Stimulated activated CD8-positive, alpha-beta memory T cell treated with anti-CD3 and anti-CD28 coated beads, Interleukin-2, amount 100 ng/mL, for 48 hours (primary cell): ENCODE measurements at places on chromosomes 12 and 14.

DNA sequence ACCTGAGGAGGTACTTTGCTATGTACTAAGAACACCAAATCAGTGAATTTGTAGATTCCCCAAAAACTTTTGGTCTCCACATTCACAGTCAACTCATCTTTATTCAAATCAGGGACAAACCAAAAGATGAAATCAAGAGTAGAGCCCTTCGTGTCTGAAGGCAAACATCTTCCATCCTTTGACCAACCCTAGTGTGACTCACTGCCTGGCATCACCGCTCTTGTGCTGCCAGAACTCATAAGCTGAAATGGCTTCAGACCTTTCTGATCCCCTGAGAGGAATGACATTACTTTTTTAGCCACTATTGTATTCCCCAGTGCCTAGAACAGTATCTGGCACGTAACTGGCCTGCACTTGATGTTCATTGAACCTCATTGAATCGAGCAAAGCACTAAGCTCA is 50.1 kb downstream of the GOLGA5 start:
- DNase-seq: no peak

- no peak for DNase-seq
Measured at GRCh38 chr14:60789656-60790055, 55.1 kb downstream of the MNAT1 start.

DNA sequence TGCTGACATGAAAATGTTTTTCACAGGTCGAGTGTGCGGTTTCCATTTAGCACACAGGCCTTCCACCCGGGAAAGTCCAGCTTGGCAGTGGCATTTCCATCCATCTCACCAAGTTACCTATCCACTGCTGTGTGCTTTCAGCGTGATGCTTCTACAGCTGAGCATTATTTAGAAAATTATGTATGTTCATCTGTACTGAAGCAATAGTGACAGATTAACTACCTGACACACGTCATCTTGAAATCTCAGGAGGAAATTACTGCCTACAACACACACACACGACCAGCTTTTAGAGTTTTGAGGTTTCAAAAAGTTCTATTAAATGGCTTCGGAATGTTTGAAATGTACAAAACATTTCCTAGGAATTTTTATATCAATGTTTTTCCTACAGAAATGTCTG is 39.4 kb downstream of the IFNG-AS1 start:
- DNase-seq: no peak

GRCh38 chr12:21054334-21054733 is 76.7 kb upstream of the SLCO1B1 start:
- DNase-seq: no peak

- DNase-seq: no peak
Measured at GRCh38 chr14:55062517-55063351, 11.3 kb downstream of the MAPK1IP1L start.

DNA sequence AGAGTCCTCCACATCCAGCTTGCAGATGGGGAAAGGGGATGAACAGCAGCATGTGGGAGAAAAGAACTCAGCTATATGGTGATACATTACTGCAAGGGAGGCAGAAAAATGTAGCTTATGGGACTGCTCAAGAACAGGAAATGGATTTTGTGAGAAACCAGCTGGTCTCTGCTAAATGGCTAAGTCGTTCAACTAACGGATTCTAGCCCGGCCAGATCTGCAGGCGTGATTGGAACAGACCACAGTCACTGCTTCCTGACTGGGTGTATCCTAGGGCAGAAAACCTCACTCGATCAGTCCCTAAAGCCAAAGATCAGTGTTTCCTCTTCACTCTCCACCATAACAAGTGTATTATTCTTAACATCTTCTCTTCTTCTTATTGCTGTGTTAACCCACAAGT is 8.1 kb upstream of the PTGDR start:
- no peak for DNase-seq

DNA sequence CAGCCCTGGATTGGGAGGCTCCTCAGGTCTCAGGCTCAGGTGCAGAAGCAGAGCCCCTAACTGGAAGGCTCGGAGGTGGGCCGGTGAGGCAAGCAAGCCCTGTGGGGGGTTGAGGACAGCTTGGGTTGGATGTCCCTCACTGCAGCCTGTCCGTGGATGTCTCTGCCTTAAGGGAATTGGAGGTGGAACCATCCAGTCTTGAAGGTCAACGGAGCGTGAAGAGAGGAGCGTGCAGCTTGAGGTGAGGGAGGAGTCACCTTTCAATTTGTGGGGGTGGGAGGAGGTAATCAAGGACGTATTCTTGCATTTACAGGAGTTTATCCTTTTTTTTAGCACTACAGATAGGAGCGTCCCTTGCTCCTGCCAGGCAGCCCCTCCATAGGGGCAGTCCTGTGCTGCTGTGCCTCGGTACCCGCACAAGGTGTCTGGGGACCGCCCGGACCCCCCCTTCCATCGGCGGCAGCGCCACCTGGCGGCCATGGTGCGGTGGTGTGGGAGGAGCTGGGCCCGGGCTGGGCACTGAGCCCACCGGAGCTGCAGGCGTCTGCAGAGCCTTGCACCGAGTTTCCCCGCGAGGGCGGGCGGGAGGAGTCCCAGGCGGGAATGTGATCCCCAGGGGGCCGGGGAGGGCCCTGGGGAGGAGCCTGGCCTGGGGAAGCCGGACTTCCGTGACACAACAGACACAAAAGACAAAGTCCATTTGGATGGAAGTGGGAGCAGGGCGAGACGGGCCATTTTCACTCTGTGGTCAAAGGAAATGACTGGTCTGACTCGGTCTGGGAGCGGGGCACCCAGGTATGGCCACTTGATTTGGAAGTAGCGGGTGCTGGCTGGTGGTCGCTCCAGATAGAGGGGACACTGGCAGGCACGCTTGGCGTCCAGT is 864 bp downstream of the DNAJC22 start:
- peak; percentile 67 for DNase-seq

- DNase-seq: no peak
Measured at GRCh38 chr12:42968426-42968825, 378.9 kb upstream of the PRICKLE1 start.

GRCh38 chr14:20905676-20906075 is 14.5 kb downstream of the RNASE3 start:
- no peak for DNase-seq

DNA sequence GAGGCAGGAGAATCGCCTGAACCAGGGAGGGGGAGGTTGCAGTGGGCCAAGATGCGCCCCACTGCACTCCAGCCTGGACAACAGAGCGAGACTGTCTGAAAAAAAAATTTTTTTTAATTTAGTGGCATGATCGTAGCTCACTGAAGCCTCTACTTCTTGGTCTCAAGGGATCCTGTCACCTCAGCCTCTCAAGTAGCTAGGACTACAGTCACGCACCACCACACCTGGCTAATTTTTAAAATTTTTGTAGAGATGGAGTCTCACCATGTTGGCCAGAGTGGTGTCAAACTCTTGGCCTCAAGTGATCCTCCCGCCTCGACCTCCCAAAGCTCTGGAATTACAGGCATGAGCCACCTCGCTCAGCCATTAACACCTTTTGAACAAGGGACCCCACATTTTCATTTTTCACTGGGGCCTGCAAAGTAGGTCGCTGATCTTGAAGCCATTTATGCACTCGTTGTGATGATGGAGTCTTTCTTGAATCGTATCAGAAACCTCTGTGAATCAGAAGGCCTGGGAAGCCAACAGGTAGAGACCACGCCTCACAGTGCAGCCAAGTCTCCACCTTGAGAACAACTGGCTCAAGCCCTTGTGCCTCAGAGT is 5.9 kb downstream of the HCAR1 start:
- DNase-seq: no peak

GRCh38 chr12:128920468-128920867 is 67.2 kb downstream of the GLT1D1 start:
- no peak for DNase-seq

- DNase-seq: no peak
Measured at GRCh38 chr14:64581363-64581762, 31.6 kb downstream of the PPP1R36 start.

GRCh38 chr12:118290130-118290529 is 82.6 kb downstream of the TAOK3 start:
- no peak for DNase-seq

- DNase-seq: no peak
Measured at GRCh38 chr14:76516884-76517283, 140.9 kb downstream of the ESRRB start.

DNA sequence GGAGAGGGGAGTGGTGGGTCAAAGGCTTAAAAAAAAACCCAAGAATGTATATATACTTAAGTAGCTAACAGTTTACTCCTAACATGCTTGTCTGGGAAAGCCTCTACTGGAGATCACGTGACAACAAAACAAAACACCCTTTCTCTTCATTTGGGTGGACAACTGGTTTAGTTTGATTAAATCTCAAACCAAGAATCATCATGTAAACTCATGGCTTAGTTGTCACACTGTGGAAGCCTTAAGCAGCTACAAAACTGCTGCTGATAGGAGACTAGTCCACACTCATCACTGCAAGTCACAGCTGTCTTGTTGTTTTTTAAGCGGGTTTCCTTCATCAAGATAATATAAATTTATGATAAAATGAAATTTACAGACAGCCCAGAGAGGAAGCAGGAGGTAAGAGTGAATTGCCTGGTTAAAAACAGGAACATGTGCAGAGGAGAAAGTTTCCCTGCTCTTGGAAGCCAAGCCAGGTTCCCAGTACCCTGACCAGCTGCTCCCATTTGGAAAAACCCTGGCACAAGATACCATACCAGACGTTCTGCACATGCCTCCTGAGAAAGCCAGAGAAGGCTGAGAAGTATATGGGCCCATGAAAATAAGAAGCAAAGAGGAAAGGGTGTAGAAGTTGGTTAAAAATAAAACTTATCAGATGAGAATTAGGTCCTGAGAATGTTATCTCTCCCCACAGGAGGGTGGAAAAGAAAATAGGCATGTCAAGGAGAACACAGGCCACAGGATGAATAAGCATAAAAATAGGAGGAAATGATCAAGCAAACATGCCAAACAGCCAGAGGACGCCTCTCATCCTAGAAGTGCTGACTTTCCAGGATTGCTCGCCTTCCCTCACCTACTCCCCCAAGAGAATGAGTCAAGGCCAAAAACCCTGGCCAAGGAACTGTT is 34.0 kb downstream of the EGLN3 start:
- DNase-seq: no peak

- DNase-seq: no peak
Measured at GRCh38 chr12:108315486-108316105, 23.5 kb downstream of the CMKLR1 start.

DNA sequence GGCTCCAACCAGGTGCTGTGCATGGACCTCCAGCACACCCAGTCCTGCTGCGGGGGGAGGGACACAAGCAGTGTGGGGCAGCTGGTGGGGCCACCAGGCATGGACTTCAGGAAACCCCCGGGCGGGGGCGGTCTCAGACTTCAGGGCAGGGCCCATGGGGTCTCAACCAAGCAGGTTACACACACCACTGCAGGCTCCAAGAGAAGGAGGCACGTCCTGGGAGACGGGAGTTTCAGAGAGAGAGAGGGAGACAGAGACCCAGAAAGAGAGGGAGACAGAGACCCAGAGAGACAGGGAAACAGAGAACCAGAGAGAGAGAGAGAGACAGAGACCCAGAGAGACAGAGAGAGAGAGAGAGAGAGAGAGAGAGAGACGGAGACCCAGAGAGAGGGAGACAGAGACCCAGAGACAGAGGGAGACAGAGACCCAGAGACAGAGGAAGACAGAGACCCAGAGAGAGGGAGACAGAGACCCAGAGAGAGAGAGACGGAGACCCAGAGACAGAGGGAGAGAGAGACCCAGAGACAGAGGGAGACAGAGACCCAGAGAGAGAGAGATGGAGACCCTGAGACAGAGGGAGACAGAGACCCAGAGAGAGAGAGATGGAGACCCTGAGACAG is 128.9 kb downstream of the NCOR2 start:
- no peak for DNase-seq

DNA sequence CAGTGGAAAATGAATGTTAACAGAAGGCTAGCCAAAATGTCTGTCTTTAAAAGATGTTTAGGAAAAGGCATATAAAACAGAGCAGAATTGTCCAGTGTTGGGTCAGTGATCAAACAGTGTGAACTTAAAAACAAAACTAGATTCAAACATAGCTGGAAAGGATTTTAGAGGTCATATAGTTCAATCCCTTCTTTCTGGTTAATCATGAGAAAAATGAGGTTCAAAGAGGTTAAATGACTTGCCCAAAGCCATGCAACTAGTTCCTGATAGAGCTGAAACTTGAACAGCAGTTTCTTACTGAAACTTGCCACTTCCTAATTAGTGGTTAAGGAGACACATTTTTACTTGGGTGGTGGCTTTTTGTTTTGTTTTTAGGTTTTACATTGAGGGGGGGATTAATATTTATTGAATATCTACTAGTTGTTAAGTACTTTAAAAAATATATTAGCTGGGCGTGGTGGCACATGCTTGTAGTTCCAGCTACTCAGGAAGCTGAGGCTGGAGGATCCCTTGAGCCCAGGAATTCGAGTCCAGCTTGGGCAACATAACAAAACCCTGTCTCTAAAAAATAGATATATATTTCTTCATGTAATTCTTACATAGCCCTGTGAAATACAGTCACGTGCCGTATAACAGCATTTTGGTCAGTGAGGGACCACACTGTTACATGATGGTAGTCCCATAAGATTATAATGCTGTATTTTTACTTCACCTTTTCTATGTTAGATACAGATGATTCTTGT is 20.4 kb downstream of the ACVR1B start:
- no peak for DNase-seq

DNA sequence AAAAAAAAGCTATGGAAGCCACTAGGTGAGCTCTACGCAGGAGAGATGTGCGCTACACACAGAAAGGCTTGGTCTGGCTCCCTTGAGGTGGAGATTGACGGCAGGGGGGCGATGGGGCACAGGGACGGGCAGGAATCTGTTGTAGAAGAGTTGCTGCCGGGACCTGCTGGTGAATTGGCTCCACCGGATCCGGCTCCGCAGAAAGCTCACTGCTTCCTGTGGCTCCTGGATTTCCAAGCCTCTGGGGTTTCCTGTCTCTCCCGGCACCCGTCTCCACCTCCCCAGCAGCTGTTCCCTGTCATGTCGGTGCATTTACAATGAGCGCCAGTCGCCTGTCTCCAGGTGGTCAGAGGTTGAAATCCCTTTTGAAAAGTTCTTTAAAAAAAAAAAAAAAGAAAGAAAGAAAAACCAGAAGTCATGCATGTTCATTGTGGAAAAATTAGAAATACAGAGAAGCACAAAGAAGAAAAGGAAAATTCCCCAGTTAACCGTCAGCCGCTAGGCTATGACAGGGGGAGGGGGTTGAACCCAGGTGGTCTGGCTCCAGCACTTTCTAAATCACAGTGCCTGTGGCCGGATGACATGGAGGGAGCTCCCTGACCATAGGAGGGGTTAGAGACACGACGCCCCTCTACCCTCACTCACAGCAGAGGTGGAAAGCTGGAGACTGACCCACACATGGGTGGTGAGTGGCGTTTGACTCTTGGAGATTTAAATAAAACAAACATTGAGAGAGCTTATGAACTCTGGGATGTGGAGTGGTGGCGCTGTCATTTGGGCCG is 20.8 kb downstream of the FAM222A start:
- no peak for DNase-seq
